ENCODE measurements at places on chromosomes 3 and 15.

DNA sequence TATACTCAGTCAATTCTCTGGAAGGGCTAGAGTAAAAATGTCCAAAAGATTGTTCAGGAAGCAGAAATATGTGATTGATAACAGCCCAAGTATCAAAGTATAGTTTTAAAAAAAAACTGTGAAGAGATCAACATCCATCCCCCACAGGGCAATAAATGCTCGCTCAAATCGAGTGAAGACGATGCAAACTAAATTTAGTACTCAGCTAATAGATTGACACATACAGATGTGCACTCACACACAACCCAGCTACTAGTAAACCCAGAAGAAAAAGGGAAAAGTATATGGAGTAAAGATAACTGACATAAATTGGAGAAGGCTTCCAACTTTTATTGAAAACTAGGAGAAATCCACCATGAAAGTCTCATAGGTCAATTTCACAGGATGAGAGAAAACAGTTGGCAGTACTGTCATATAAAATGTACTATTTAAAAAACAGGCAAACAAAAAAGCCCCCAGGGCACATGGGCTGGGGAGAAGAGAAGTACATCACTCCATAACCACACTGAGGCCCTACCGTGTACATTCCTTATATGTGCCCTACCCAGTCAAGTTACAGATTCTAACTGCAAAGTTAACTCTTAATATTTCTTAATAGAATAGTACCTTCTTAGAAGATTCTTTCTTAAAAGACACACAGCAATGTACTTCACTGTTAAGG lies 125.7 kb downstream of the TBL1XR1 start:
- DNase-seq = no peak

- DNase-seq = no peak
These were observed 166.1 kb downstream of the SSR3 start for GRCh38 chr3:156388497-156389448.

DNA sequence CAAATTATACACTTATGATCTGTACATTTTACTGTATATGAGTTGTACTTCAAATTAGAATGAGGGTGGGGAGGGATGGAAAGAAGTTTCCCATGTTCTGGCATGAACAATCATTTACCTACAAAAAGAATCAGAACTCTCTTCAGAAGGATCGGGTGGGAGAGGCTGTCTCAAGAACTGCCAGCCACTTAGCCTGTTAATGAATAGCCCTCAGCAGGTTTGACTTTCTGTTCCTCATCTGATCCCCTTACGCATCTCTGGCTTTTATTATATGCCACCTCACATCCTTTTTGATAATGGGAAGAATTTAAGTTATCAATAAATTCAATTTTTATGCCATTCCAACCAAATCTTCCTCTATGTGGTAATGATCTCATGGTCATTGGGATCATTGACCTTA lies 168.3 kb upstream of the TGFBR2 start:
- no peak for DNase-seq

- no peak for DNase-seq
These were observed 22.9 kb downstream of the PDE8A start for GRCh38 chr15:85004550-85004949.

- no peak for DNase-seq
These were observed 220.0 kb upstream of the ARHGEF26 start for GRCh38 chr3:153901152-153901551.

Data from activated CD8-positive, alpha-beta memory T cell treated with anti-CD3 and anti-CD28 coated beads, Interleukin-2, amount 50 U/mL, for 48 hours (primary cell).